ENCODE measurements at places on chromosomes 6 and 20. TPM values are rescaled to one million over a fixed set of nuclear protein-coding genes. Genes with fewer than 3 reads are reported as not detected.

C6orf15 gene
- polyA plus RNA-seq: not detected

WFDC12 gene
- not detected for polyA plus RNA-seq

ABHD16B gene
- not detected for polyA plus RNA-seq

PCNA gene
- 27.9 TPM for polyA plus RNA-seq

POPDC3 gene
- polyA plus RNA-seq: not detected

MACROD2 gene
- polyA plus RNA-seq: not detected

RSPH9 gene
- polyA plus RNA-seq: 0.13 TPM

SPATA25 gene
- not detected for polyA plus RNA-seq

EDEM2 gene
- 75.6 TPM for polyA plus RNA-seq

SGK2 gene
- not detected for polyA plus RNA-seq

BANF2 gene
- polyA plus RNA-seq: not detected

HMGCLL1 gene
- not detected for polyA plus RNA-seq

TXLNB gene
- polyA plus RNA-seq: 0.04 TPM

RSPO3 gene
- polyA plus RNA-seq: not detected

CRNKL1 gene
- polyA plus RNA-seq: 7.4 TPM

HLA-DQA2 gene
- 15.5 TPM for polyA plus RNA-seq

TBP gene
- 7.3 TPM for polyA plus RNA-seq

L3MBTL3 gene
- polyA plus RNA-seq: 3.7 TPM

UTRN gene
- 106 TPM for polyA plus RNA-seq

MUCL3 gene
- polyA plus RNA-seq: not detected

RFX6 gene
- not detected for polyA plus RNA-seq

NEDD9 gene
- polyA plus RNA-seq: 18.2 TPM

DNAH8 gene
- not detected for polyA plus RNA-seq

POM121L2 gene
- not detected for polyA plus RNA-seq

MDFI gene
- not detected for polyA plus RNA-seq

E2F3 gene
- 7.5 TPM for polyA plus RNA-seq

RHAG gene
- polyA plus RNA-seq: not detected

TREML2 gene
- polyA plus RNA-seq: 0.89 TPM

IMPG1 gene
- not detected for polyA plus RNA-seq

RPP21 gene
- 59.2 TPM for polyA plus RNA-seq

OR2B6 gene
- polyA plus RNA-seq: not detected

MCCD1 gene
- polyA plus RNA-seq: not detected

KIAA0408 gene
- not detected for polyA plus RNA-seq

SUMO4 gene
- 0.29 TPM for polyA plus RNA-seq

ALDH5A1 gene
- 0.17 TPM for polyA plus RNA-seq

NOX3 gene
- not detected for polyA plus RNA-seq

ADGRF5 gene
- polyA plus RNA-seq: not detected

PPIL6 gene
- 0.09 TPM for polyA plus RNA-seq

SLC35D3 gene
- not detected for polyA plus RNA-seq

CFAP61 gene
- not detected for polyA plus RNA-seq

KIF13A gene
- 6.0 TPM for polyA plus RNA-seq

Data from CD14-positive monocyte (primary cell).